Jurkat, Clone E6-1 (cell line): ENCODE measurements at places on chromosomes 4 and X.

DNA sequence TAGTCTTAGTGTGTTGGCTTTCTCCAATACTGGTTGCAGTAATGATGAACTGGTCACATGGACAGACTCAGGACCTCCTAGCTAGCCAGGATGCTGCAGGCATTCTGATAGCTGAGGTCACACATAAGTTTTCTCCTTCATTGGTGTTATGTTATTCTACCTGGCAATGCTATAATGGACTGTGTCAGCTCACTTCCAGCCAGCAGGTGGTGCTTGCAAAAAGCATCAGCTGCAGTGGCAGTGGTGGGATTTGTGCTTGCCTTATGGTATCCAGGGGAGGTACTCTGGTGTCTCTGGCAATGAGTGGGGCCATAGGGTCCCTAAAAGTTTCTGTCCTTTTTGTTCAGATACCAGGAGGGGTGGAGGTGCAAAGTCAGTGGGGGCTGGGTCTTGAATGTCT lies 33.6 kb downstream of the ZNF330 start:
- DNase-seq, result peak; percentile 4

DNA sequence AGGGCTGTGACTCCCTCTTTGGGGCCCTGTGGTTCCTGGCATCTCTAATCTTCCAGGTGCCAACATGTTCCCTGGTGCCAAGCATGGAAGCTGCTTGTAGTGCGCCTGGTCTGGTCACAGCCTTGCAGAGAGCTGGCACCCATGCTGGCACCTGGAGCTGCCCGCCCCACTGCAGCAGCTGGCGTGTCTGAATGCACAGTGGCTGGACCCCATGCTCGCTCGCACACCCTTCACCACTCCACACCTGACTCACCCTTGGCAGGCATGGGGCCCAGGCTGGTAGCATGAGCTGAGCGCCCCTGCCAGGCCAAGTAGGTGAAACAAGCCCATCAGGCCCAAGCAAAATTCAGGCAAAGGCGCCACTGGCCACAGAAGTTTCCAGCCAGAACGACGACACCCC lies 119.1 kb downstream of the DNAAF6 start:
- no peak for DNase-seq

DNA sequence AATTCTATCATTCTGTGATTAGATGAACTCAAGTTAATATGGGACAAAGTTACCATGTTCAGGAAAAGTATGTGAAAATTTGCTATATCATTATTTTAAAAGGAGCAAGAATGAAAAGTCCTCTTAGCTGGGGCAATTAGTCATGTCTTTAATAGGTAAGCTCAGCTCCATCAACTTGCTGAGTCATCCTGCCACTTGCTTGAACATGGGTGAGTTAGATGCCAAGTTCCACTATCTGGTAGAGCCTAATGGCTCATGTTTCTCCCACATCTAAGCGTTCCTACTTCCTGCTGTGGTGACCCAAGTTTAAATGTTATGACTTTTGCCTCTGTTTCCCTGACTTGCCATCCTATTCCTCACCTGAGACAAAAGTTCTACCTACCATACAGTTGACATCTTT lies 276.8 kb downstream of the ZNF674 start:
- DNase-seq, result peak; percentile 49

DNA sequence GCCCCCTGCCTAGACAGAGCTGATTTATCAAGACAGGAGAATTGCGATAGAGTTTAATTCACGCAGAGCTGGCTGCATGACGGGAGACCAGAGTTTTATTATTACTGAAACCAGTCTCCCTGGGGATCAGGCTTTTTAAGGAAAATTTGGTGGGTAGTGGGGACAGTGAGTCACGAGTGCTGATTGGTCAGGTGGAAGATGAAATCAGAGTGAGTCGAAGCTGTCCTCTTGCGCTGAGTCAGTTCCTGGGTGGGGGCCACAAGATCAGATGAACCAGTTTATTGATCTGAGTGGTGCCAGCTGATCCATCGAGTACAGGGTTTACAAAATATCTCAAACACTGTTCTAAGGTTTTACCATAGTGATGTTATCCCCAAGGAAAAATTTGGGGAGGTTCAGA lies 36.6 kb downstream of the MYOZ2 start:
- no peak for DNase-seq

- DNase-seq, result no peak
Measured at GRCh38 chrX:68827256-68827655, 1.6 kb upstream of the EFNB1 start.

GRCh38 chr4:38989487-38989886 lies 42.7 kb downstream of the TMEM156 start:
- no peak for DNase-seq

- DNase-seq, result no peak
Measured at GRCh38 chr4:2714918-2715317, 41.2 kb downstream of the TNIP2 start.

GRCh38 chrX:48736303-48736702 lies 25.2 kb upstream of the GLOD5 start:
- no peak for DNase-seq

- DNase-seq, result no peak
Measured at GRCh38 chrX:106718709-106719108, 7.8 kb upstream of the RNF128 start.

DNA sequence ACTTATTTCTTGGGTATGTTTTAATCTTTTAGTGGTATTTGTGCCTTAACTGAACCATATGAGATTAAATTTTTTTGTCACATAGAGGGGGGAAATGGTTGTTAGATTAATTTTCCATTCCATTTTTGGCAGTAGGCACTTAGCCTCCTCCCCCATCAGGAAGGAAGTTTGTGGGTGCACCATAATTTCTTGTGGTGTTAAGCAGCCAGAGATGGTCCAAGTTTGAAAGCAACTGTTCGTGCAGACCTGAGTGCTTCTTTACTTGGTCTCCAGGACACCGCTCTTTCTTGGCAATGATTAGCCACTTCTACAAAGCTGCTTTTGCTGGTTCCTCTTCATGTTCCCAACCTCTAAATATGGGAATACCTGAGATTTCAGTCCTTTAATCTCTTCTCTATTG lies 92.7 kb upstream of the RPL34 start:
- DNase-seq, result peak; percentile 97

DNA sequence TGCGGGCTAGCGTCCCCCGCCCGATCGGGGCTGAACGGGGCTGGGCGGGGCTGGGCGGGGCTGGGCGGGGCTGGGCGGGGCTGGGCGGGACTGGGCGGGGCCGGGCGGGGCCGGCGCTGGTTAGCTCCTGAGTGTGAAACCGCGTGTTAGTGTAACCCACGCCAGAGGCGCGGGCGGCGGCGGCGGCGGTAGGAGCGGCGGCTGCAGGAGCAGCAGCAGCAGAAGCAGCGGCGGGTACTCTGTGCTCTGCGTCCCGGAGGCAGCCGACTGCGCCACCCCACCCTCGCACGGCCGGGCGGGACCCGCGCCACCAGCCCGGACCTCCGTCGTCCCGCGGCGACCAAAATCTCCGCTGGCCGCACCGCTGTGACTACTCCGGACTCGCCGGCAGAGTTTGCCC lies 128.1 kb downstream of the LAS1L start:
- no peak for DNase-seq

- DNase-seq, result no peak
Measured at GRCh38 chr4:96504386-96504785, 664.5 kb downstream of the PDHA2 start.

- no peak for DNase-seq
Measured at GRCh38 chr4:30182786-30183185, 537.4 kb upstream of the PCDH7 start.

DNA sequence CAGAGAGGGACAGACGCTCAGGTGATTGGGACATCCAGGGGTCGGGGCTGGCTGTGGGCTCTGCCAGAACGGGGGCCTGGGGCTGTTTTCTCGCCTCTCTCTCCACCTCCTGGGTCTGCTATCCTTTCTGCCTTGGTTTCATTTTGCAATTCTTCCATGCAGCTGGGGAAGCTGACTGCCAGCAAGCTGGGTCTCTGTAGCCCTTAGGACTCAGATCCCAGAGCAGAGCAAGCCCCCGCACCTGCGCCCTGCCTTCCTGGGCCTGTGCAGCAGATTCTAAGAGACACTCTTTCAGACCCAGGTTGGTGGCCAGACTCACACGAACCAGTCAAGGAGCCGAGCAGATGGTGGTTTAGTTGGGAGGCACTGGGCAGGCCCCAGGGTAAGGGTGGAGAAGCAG lies 59.1 kb upstream of the GRPEL1 start:
- DNase-seq, result no peak

GRCh38 chrX:54817220-54817820 lies 9.8 kb downstream of the MAGED2 start:
- DNase-seq, result no peak

- no peak for DNase-seq
Measured at GRCh38 chr4:78545275-78546246, 6.0 kb upstream of the ANXA3 start.

DNA sequence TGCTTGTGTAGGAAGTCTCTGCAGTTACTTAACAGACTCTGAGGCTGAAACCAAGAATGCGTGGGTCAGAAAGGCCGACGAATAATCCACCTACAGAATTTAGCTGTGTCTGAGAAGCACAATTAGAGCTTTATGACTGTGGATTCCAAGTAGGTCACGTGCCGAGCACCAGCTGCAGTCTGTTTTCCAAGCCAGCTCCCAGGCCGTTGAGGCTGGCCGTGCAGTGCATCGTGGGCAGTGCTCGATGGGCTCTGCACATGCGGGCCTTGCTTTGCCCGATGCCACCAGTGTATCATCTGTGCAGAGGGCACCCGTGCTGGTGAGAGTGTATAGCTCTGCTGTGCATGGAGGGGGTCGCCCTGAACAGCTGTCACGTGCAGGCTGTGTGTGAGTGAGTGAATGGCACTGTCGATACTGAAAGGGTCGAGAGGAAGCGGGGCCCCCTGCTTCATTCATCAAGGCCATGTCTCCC lies 67.5 kb upstream of the CLDN34 start:
- no peak for DNase-seq

GRCh38 chr4:152160225-152160800 lies 375.6 kb downstream of the FBXW7 start:
- no peak for DNase-seq

GRCh38 chr4:104416725-104417356 lies 77.9 kb downstream of the CXXC4 start:
- DNase-seq, result no peak

DNA sequence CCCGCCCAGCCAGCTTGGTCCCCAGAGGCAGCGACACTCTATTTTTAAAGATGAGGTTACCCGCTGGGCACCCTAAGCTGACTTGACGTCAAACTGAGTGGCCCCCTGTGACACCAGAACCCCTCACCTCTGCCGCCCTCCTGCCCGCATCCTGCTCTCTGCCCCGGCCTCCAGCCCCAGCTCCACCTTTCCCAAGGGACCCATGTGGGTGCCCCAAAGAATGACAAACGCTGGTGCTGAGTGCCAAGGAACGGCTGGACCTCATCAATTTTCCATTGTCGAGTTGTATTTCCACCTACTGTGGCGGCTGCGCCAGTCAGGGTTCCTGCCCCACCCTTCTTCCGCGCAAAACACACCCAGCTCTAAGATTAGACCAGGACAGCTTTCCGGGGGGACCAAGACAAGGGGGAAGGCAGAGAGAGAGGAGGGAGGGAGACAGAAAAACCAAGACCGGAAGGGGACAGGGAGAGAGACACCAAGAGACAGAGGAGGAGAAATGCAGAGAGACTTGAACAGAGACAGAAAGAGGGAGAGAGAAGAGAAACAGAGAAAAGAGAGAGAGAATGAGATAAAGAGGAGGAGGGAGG lies 2.0 kb downstream of the PRKX start:
- no peak for DNase-seq

DNA sequence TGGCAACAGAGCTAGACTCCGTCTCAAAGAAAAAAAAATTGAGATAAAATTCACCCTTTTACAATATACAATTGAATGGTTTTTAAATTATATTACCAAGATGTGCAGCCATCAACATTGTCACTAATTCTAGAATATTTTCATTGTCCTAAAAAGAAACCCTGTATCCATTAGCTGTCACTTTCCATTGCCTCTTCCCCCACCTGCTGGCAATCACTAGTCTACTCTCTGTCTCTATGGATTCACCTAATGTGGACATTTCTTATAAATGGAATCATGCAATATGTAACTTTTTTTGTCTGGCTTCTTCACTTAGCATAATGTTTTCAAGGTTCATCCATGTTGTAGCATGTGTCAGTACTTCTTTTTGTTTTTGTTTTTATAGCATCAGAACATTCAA lies 20.8 kb downstream of the ABHD18 start:
- no peak for DNase-seq

GRCh38 chrX:112841114-112841819 lies 636 bp upstream of the AMOT start:
- DNase-seq, result peak; percentile 80

GRCh38 chrX:69253821-69254220 lies 88.6 kb upstream of the PJA1 start:
- DNase-seq, result no peak

- DNase-seq, result no peak
Measured at GRCh38 chr4:118797558-118798142, 38.3 kb downstream of the SEC24D start.

DNA sequence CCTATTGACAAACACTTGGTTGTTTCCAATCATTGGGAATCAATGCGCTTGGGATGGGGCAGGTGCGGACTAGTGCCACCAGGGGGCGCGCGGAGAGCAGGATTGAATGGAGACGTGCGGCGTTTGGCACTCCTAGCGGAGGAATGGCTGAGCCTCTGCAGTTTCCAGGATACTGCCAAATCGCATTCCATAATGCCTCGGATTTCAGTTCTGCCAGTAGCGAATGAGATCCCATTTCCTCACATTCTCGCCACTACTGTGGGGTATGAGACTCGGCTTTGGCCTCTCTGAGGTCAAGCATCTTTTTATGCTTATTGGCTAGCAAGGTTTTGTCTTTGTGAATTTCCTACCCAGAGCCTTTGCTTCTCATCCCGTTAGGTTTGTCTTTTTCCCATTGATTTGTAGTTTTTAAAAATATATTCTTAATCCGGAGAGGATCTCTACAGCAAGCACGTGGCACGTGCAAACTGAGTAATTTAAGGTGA lies 28.7 kb downstream of the CLDN34 start:
- DNase-seq, result no peak

DNA sequence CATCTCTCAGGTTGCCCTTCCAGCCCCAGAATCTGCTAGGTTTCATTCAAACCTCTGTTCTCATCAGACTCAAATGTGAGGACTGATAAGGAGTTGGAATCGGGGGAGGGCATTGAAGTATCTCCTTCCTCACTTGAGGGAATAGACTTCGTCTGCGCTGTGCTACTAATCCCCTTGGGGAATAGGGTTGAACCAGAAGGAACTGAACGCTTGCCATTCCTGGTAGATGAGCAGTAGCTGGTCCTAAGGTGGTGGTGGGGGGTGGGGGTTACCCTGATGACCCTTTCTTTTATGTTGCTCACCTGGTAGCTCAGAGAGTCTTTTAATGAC lies 692 bp upstream of the SLC9A7 start:
- DNase-seq, result no peak

GRCh38 chrX:70720721-70721120 lies 187.8 kb downstream of the TEX11 start:
- DNase-seq, result no peak

DNA sequence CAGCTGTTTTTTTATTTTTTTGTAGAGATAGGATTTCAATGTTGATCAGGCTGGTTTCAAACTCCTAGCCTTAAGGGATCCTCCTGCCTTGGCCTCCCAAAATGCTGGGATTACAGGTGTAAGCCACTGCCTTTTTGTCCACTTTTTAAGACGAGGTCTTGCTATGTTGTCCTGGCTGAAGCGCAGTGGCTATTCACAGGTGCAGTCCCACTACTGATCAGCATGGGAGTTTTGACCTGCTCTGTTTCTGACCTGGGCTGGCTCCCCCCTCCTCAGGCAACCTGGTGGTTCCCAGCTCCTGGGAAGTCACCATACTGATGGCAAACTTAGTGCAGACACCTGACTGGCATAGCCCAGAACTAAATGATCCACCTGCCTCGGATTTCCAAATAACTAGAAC lies 2.3 kb upstream of the NSD2 start:
- DNase-seq, result no peak
